SK-N-DZ (cell line): ENCODE measurements at places on chromosomes 3 and 15.

- DNase-seq: peak; percentile 41
Measured at GRCh38 chr15:73873889-73874511, 636 bp downstream of the TBC1D21 start.

GRCh38 chr3:112767177-112767576 is 79.5 kb downstream of the CD200R1L start:
- no peak for DNase-seq

- peak; percentile 46 for DNase-seq
Measured at GRCh38 chr3:69540706-69541581, 155.1 kb upstream of the FRMD4B start.

- no peak for DNase-seq
Measured at GRCh38 chr15:31339558-31339895, 12.9 kb downstream of the KLF13 start.

- peak; percentile 99 for DNase-seq
Measured at GRCh38 chr3:55620351-55621025, 133.4 kb upstream of the WNT5A start.

GRCh38 chr3:105157067-105157765 is 209.5 kb upstream of the ALCAM start:
- DNase-seq: no peak

- DNase-seq: no peak
Measured at GRCh38 chr15:22806156-22806555, 19.7 kb downstream of the NIPA1 start.

- DNase-seq: no peak
Measured at GRCh38 chr3:187359798-187360486, 8.2 kb upstream of the RTP4 start.

DNA sequence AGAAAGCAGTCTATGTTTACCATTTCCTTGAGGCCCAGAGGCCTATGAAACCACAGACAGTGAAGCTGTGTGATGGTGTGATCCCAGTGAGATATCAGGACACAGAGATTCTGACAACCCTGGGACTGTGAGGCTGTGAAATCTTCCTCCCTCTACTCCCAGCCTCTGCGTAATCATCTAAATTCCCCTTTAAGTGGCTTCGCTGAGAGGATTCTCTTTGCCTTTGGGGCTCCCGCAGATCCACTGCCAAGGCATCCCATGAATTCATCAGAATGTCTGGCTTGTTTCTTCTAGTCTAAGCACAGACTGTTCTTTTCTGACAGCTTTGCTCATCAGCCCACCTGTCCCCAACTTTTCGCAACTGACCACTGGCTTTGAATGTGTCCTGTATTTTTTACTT is 901.2 kb upstream of the NR2F2 start:
- DNase-seq: no peak

DNA sequence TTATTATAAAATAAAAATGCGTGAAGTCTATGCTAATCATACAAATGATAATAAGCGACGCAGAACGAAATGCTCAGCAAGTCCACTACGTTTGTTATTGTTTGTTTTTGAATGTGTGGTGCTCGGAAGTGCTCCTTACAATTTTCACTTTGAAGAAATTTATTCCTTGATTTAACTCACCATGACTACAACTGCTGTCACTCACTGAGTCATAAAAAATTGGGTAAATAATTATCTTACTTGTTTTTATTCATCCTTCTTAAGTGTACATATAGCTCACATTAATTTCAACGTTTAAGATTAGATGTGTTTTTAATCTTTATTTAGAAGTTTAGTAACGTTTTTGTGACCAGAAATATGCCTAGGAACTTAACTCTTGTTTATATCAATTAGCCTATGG is 66.7 kb upstream of the NANOGP8 start:
- DNase-seq: no peak

DNA sequence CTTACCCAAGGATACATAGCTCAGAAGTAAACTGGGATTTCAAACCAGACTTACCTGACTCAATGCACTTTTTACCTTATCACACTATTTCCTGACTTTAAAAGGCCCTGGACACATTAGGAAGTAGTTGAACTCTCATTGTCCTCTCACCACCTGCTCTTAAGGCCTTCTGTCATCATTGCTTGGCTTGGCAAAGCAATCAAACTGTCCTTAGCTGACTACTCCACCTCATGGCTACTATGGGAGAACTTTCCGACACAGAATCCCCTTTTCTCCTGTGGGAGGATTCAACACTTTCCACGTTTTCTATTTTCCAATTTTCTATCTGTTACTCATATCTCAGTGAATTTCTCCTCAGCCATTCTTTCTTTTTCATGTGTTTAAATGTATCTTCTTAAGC is 55.4 kb downstream of the ZNF148 start:
- DNase-seq: no peak

DNA sequence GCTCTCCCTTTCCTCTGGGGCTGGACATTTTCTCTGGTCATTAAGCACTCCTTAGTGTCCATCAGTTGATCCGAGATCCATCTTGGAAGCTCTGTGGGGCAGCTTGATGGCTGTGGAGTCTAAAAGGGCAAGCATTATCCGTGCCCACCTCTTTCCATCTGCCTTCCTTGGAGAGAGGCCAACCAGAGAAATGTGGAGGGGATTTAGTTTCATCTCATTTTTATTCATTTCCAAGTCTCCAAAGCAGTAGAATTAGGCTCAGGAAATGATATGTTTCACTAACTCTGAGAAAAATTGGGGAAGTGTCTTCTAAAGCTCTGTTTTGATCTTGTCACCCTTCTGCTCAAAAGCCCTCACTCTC is 95.9 kb upstream of the KLHL25 start:
- DNase-seq: no peak

DNA sequence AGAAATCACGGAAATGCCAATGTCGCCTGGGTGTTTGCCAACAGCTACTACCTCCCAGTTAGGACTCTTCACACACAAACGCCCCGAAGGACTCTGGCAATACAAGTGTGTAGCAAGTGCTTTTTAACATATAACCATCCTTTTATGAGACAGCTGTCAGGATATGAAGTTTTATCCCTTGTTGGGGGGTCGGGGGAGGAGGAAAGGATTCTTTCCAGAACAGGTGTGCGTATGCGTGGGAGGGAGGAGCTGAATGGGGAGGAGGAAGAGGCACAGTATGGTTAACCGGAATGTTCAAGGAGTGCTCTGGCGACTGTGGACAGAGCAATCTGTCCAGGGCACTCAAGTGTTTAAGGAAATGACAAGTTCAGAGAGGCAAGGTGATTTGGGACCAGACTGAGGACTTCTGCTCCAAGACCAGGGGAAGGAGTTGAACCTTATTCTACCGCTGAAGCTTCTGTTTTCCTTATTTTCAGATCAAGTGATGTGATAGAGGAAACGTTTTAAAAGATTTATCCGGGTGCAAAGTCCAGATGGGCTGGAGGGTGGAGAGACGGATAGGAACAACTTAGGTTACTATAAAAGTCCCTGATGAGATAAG is 1.3 kb downstream of the TSPAN3 start:
- DNase-seq: no peak

DNA sequence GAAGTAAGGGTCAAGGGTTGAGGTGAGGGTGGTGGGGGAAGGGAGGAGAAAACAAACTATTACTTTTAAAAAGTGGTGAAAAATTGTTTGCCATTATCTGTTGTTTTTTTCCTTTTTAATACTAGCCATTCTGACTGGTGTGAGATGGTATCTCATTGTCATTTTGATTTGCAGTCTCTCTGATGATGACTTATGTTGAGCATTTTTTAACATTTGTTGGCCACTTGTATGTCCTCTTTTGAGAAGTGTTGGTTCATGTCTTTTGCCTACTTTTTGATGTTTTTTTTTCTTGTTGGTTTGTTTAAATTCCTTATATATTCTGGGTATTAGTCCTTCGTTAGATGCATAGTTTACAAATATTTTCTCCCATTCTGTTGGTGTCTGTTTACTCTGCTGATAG is 185.9 kb upstream of the ANKRD28 start:
- DNase-seq: no peak

DNA sequence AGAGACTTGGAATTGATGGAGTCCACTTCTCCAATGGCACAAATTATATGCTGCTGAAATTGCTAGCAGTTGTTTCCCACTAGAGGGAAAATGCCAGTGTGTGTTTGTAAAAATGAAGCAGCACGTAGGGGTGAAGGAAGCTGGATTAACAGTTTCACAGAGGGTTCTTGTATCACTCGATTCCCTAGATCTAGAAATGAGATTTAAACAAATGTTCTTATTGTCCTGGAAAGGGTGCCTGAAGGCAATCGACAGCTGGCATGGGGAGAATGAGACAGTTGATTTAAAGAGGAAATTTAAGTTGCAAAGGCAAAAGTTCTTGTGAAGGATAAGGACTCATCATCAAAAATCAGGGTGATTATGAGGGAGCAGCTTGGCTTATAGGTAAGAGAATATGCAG is 234.8 kb upstream of the ARPP21 start:
- DNase-seq: no peak

DNA sequence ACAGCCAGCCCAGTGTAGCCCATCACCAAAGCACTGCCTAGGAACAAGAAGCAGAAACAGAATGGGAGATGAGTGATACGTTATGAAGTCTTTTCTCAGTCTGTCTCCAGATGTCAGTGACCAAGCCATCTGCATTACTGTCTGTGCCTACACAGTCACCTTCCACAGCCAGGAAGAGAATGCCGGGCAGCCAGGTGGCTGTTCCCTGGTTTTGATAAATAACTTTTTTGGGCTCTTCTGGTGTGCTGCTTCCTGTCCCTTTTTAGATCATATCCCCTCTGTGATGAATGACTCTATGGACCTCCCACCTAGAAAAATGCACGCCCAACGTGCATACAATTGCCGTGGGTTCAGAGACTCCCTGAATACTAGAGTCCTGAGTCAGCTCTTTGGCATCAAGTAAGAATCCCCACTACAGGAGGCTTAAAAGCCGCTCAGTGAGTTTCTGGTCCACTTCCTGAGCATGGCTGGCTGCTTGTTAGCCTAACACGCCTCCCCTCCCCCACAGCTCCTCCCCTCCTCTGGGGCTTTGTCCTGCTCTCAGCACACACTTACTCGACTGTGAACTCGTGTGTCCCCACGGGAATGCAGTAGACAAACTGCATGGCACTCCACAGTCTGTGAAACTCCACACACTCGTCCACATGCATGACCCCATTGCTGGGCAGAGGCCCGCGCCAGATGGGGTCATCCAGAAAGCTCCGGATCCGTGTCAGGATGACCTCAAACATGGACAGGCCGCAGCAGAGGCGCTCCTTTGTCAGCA is 34.7 kb downstream of the NIPA2 start:
- DNase-seq: no peak

DNA sequence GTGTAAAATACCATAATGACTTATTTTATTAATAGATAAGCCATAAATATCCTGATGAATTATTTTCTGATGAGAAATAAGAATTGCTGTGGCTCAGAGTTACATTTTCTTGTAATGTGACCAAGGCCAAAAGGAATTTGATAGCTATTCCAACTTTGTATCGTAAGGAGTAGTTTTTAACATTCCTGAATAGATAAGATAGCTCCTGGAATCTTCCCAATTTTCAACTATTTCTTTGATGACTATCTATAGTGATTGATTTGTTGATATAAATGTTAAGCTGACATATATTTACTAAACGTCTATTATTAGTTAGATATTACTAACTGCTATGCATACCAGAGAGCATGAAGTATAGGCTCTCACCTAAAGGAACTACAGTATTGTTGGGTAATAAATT is 49.1 kb upstream of the SATB1 start:
- DNase-seq: no peak

DNA sequence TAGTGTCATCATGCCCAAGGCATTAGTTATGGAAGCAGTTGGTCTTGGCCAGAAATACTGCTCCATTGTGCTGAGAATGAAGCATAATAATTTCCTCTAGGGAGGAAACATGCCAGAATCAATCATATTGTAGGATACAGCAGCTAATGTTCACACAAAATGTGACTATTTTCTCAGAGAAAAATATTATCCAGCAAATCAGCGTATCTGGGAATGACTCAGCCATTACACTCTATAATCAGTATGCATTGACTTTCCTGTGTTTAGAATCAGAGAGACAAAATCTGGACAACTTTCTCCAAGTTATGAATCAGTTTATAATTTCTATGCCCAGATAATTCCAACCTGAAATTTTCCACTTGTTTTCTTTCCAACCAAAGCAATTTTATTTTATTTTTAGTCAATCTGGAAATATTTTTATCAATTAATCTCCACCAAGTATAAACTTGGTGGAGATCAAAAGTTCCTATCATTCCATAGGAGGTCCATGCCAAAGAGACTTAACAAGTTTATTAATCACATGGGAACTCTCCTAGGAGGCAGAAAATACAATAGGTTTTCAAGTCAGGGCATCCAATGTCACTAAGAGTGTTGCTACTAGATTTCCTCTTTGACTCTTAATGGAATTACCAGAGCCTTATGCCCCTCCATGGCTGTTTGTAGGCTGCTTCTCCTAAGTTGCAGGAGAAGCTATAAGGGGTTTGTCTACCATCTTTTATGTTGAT is 36.4 kb downstream of the SUCNR1 start:
- no peak for DNase-seq

DNA sequence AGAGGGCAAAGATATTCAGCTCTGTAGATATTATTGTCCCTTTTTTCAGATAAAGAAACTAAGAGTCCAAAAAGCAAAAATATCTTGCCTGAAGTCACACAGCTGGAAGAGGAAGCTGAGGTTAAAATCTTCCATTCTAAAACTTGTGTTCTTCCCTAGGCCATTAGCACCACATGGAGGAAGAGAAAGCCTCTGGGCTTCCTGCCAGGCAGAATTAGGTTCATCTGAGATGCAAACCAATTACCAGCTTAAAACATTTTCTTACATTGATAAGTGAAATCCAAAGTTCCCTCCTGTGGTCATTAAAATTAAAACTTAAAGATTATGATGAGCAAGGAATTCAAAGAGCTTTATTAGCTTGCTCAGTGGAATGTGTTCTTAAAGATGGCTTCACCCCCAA is 235.3 kb upstream of the SETMAR start:
- DNase-seq: no peak

DNA sequence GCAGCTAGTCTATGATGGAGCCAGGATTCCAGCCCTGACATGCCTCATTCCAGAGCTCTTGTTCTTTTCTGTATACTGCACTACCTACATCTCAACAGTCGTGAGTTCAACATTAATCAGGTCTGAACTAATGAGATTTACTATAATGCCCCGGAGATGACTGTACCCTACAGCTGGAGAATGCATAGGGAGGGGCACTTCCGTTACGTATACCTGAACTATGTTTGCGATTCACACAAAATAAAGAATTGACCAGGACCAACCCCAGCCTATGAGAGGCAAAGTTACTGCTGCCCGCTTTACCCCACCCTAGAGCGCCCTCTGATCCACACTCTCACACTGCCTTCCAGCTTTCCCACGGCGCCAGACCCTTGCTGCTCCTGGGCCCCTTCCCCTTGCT is 97.0 kb downstream of the IGF2BP2 start:
- DNase-seq: no peak
